Stimulated activated CD4-positive, alpha-beta T cell treated with anti-CD3 and anti-CD28 coated beads, Interleukin-12 subunit alpha, Interleukin-12 subunit beta, amount 100 ng/mL, for 24 hours (primary cell): ENCODE measurements at places on chromosomes 11 and 22.

GRCh38 chr11:46352063-46352841 lies 5.0 kb downstream of the DGKZ start:
- no peak for DNase-seq

GRCh38 chr11:128375961-128376360 lies 211.4 kb downstream of the ETS1 start:
- no peak for DNase-seq

GRCh38 chr22:38083931-38084631 lies at the start of gene SLC16A8:
TSS of gene SLC16A8 (minus strand) at chr22:38084184. CDS start at chr22:38082873, 1,311 bp downstream.
- DNase-seq = no peak

DNA sequence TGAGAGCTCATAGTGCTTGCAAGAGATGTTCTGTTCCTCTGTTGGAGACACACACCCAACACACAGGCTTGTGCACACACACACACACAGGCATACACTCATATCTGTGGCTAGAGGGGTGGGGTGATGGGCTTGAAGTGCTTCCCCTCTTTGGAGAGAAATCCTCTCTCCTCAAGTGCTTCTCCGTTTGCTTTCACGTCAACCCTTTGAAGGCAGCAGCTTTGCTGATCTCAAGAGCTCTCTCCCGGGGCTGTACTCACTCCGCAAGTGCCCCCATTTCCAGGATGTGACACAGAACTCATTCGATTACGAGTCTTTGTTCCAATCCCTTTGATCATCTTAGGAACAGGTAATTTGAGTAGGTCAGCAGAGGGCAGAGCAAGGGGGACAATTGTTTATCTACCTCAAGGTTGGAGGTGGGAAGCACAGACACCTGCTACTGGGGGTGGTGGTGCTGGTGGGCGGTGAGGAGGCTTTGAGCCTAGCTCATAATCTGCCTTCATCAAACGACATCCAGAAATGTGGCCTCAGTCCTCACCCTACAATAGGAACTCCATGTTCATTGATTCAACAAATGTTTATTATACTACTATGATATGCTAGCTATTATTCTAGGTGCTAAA lies 529.8 kb upstream of the CADM1 start:
- no peak for DNase-seq

GRCh38 chr11:47192111-47192510 lies 5.9 kb upstream of the PACSIN3 start:
- no peak for DNase-seq
